ENCODE measurements at places on chromosomes 5 and 9. TPM values are rescaled to one million over a fixed set of nuclear protein-coding genes. Genes with fewer than 3 reads are reported as not detected.

HAPLN1 gene
- not detected for total RNA-seq

ASPN gene
- not detected for total RNA-seq

C9orf153 gene
- 0.25 TPM for total RNA-seq

PCDHGA6 gene
- total RNA-seq: 0.57 TPM

RASGRF2 gene
- total RNA-seq: 7.9 TPM

CDC25C gene
- total RNA-seq: 12.6 TPM

Data from T-helper 2 cell treated with Interferon-gamma antibody and Interleukin-4, amounts not matched to agents 100 ng/mL and 5 ng/mL, for 36 hours (primary cell).